ENCODE measurements at places on chromosomes 3 and 15. TPM values are rescaled to one million over a fixed set of nuclear protein-coding genes. Genes with fewer than 3 reads are reported as not detected.

GRCh38 chr3:47259114-47259513 is 23.5 kb downstream of the KIF9 start:
- DNase-seq = no peak

- DNase-seq = no peak
Measured at GRCh38 chr3:117103675-117104074, 394.1 kb downstream of the TUSC7 start.

DNA sequence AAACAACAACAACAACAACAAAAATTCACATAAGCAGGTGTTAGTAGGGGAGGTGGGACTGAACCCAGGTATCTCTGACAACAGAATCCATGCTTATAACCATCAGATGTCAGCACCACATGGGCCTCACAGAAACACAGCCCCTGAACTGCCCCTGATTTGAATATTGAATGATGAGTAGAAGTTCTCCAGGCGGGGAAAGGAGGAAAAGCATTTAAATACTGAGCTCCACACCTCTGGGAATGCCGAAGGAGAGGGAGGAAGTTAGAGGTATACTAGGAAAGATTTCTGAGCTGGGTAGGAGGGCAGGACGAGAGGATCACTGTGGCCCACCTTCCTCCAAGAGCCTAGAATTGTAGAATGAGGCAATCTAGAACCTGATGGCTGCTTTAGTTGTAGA is 31.9 kb upstream of the EIF4A2 start:
- no peak for DNase-seq

Gene PPP2R3A
- 94.9 TPM for total RNA-seq

Gene ADAMTS9
- 14.7 TPM for total RNA-seq

Gene GP9
- not detected for total RNA-seq

Gene ZNF148
- total RNA-seq = 45.7 TPM

Measured in left ventricle myocardium inferior (tissue), 1 donor.